ENCODE measurements at places on chromosomes 3 and 15.
A peak's percentile ranks its signal among the peaks of the same experiment; 100 is the strongest.

DNA sequence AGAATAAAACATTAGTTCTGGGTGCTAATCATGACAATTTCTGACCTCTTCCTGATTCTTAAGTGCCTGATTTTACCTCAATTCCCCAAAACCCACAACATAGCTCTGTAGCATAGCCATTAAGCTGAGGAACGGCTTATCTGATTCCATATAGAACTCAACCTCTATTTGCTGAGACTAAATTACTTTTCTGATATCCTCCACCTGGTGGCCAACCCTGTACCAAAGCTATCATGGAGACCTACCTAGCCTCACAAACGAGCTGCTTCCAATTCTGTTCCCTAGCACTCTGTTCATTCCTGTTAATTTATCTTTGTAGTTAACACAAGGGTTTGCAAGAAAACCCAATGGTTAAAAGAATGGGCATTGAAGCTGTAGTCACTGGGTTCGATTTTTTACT is 245.2 kb downstream of the PLOD2 start:
- DNase-seq = no peak

GRCh38 chr15:37891766-37892368 is 42.6 kb upstream of the TMCO5A start:
- DNase-seq = peak; percentile 50

DNA sequence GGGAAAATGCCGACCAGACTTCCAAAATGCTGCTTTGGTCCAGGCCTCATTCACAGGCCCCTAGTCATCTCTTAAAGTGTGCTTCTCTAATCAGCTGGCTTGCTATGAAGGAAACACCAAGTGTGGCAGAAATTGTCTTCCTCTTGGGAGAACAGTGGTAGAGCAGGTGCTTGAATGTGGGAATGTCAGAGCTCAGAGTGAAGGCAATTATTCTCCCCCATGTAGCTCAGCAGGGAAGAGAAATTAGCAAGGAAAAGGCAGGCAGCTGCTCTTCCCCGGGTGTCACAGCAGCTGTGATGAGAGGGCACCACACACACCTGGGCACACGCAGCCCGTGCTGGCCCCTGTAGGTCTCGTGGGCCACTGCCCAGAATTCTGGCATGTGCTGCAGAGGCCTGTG is 358.5 kb downstream of the WDR72 start:
- no peak for DNase-seq

- no peak for DNase-seq
These were observed 564 bp upstream of the GRM7 start for GRCh38 chr3:6860149-6860953.

GRCh38 chr15:39430389-39430788 is 150.5 kb upstream of the THBS1 start:
- no peak for DNase-seq

- DNase-seq = no peak
These were observed 20.3 kb downstream of the BBS4 start for GRCh38 chr15:72706266-72706665.

- no peak for DNase-seq
These were observed 317.4 kb downstream of the NAALADL2 start for GRCh38 chr3:175176556-175176955.

DNA sequence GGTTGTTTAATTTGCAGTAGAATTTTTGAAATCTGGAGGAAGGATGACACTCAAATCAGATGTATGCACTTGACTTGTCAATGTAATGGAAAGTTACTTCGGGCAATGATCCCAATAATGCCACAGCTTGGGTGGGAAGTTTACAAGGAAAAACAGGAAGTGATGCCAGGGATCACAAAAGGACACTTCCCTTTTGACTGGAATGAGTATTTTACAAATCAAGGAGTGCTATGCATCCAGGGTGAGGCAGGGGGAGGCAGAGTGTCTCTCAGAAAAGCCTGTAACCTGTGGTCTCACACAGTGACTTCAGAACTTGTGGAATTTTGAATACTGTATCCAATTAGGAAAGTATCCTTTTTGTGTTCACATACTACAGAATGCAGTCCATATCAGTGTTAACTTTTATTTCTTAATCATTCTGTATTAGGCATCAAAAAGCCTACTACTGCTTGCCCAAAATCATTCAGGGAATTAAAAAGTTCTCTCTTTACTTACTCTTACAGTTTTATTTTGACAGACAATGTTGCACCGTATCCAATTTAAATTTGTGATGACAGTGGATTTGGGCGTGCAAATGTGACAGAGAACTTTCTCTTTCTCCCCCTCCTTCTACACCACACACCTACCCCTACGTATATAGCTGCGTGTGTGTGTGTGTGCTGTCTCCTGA is 445.1 kb downstream of the MECOM start:
- DNase-seq = peak; percentile 24
